Skin of body (tissue), 3 donors: ENCODE measurements at places on chromosomes 4 and X. TPM values are rescaled to one million over a fixed set of nuclear protein-coding genes. Genes with fewer than 3 reads are reported as not detected.

The SYP gene
- 1.7 TPM for total RNA-seq

- no peak for DNase-seq
Measured at GRCh38 chr4:154475820-154476219, 15.8 kb downstream of the DCHS2 start.

The OCIAD1 gene
- total RNA-seq, result 83.2 TPM

DNA sequence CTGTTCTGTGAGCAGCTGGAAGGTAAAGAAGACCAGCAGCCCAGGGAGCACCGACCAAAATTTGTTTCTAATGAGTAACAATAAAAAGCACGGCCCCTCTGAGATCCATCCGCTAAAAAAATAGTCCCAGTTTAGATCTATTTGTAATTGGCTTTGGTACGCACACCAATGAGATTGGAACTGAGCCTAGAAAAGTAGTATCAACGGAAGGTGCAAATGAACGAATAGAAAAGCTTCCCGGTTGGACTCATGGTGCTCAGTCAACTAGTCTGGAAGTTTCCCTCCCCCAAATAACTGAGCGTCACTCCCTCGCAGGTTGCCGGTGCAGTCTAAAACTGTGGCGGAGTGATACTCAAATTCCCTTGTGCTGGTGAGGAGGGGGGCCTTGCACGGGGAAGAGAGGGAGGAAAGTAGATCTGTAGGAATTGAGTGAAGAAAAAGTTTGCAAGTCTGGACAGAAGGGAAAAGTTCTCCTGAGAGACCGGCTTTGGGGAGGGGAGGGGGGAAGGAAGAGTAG lies at the start of gene COL4A5:
TSS of gene COL4A5 (plus strand) at position 413 of the 517 bp plus-strand sequence. CDS start 288 bp downstream, outside the sequence.
- peak; percentile 29 for DNase-seq

- peak; percentile 35 for DNase-seq
Measured at GRCh38 chr4:683982-684622, 4.8 kb downstream of the SLC49A3 start.

- no peak for DNase-seq
Measured at GRCh38 chr4:83651846-83652245, 115.9 kb downstream of the GPAT3 start.

- DNase-seq, result no peak
Measured at GRCh38 chr4:766152-766515, 59.8 kb downstream of the CPLX1 start.

GRCh38 chr4:88219099-88219498 lies 60.7 kb upstream of the ABCG2 start:
- DNase-seq, result peak; percentile 65

The VEGFC gene
- total RNA-seq, result 5.9 TPM

GRCh38 chr4:98230961-98231360 lies 30.2 kb upstream of the RAP1GDS1 start:
- no peak for DNase-seq
